ENCODE measurements at places on chromosomes 13 and 19.

- peaks cover 29% of the 10 kb centered on the region for H3K36me3 ChIP-seq
- peaks cover 14% of the 10 kb centered on the region for H3K4me1 ChIP-seq
- H3K27me3 ChIP-seq = no peaks in the 10 kb centered on the region
- no peak overlapping the region for H3K4me3 ChIP-seq
These were observed 22.7 kb downstream of the ZNF431 start for GRCh38 chr19:21164541-21164940.

GRCh38 chr13:34750078-34750931 lies 191.8 kb upstream of the NBEA start:
- H3K36me3 ChIP-seq = no peaks in the 10 kb centered on the region
- H3K27ac ChIP-seq = no peak overlapping the region
- no peak overlapping the region for H3K4me3 ChIP-seq
- DNase-seq = no peak
- no peaks in the 10 kb centered on the region for H3K27me3 ChIP-seq
- no peaks in the 10 kb centered on the region for H3K4me1 ChIP-seq

DNA sequence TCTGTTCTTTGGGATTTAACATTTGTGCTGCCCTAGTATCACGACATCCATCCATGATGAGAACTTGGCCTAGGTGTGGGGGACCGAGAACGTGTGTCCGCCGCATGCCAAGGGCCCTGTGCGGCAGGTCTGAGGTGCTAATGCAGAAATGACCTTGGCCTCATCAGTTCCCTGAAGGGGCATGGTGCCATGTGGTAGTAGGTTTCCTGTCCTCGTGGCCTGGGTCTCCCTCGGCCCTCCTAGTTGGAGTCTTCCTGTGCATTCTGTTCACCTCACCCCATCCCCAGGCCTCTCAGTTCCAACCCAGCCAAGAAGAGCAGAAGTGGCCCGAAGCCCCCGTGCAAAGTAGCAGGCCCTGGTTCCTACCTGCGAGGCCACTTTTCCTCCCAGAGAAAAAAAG lies 59.8 kb downstream of the GGACT start:
- no peak overlapping the region for H3K4me3 ChIP-seq
- peaks cover 2% of the 10 kb centered on the region for H3K36me3 ChIP-seq
- H3K27me3 ChIP-seq = no peaks in the 10 kb centered on the region
- peak overlapping the region; percentile 51 for H3K27ac ChIP-seq
- no peak for DNase-seq
- H3K4me1 ChIP-seq = peaks cover 10% of the 10 kb centered on the region

- no peak overlapping the region for H3K27ac ChIP-seq
- H3K36me3 ChIP-seq = peaks cover 25% of the 10 kb centered on the region
- DNase-seq = no peak
These were observed 40.6 kb downstream of the PHF11 start for GRCh38 chr13:49536144-49536873.

- no peaks in the 10 kb centered on the region for H3K27me3 ChIP-seq
- H3K36me3 ChIP-seq = peaks cover 3% of the 10 kb centered on the region
- DNase-seq = no peak
- H3K4me3 ChIP-seq = no peak overlapping the region
- H3K27ac ChIP-seq = no peak overlapping the region
- H3K4me1 ChIP-seq = no peaks in the 10 kb centered on the region
These were observed 14.9 kb upstream of the ZNF442 start for GRCh38 chr19:12380444-12380737.

DNA sequence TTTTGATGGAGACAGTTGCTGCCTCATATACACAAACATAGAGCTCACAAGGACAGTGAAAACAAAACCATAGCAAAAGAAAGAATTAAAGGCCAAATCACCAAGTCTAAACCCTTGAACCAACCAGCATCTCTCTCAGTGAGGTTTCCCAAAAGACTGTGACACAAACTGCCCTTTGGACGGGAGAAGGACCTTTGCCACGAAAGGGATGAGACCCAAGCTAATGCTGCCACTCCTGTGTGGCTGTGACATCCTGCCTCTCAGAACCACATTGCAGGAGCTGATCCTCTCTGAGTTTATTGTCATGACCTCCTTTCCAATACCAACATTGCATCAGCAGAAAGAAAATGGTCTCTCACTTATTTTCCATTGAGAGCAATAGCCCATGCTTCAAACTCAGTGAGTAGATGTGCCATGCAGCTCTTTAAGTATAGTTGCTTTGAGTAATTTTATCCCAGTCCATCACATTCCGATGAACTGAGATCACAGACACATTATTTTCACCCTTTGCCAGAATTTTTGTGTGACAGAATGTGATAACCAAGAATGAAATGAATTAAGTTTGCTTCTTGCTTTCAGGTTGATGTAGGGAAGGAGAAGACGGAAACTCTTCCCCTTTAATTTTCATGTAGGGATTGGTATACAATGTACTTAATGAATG lies 133.5 kb upstream of the IRS2 start:
- no peak for DNase-seq
- H3K27ac ChIP-seq = no peak overlapping the region
- no peaks in the 10 kb centered on the region for H3K4me1 ChIP-seq
- H3K36me3 ChIP-seq = no peaks in the 10 kb centered on the region
- no peaks in the 10 kb centered on the region for H3K27me3 ChIP-seq

- H3K27me3 ChIP-seq = no peaks in the 10 kb centered on the region
- H3K36me3 ChIP-seq = peaks cover 55% of the 10 kb centered on the region
- H3K27ac ChIP-seq = peak overlapping the region; percentile 32
- DNase-seq = no peak
These were observed 58.2 kb upstream of the USE1 start for GRCh38 chr19:17156947-17157302.

DNA sequence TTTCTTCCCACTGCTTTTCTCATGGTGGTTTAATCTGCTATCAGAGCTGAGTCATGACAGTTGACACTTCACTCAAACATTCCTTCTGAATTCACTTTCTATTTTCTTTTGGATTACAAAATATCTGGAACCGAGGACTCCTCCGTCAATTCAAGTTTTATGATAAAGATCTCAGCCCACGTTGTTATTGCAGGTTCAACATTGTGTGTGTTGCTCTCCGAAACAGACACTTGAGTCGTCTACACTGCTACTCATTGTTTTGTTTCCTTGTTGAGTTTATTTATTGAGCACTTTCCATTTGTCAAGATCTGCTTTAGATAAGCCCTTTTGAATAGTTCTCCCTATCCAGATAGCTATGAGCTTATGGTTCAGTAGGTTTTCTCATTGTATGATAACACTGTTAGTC lies 636.1 kb upstream of the GPC6 start:
- H3K4me1 ChIP-seq = no peaks in the 10 kb centered on the region
- no peaks in the 10 kb centered on the region for H3K36me3 ChIP-seq
- no peak overlapping the region for H3K27ac ChIP-seq
- no peaks in the 10 kb centered on the region for H3K27me3 ChIP-seq
- DNase-seq = no peak

DNA sequence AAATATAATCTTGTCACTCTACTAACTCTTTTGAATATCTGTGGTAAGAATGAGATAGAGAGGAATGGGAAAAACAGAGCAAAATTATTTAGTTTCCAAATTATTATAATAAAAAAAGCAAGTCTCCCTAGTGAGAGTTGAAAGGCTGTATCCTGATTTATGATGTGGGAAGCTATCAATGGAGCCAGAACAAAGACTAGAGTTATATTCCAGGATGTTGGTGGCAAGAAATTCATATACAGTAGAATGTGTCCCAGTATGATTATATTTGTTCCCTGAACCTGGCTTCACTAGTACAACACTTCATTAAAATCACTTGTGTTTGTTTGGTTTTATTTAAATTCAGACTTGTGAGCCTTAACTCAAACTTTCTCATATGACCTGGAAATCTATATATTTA lies 630.3 kb downstream of the GPC5 start:
- H3K36me3 ChIP-seq = no peaks in the 10 kb centered on the region
- no peak overlapping the region for H3K27ac ChIP-seq
- no peaks in the 10 kb centered on the region for H3K4me1 ChIP-seq
- DNase-seq = no peak
- H3K27me3 ChIP-seq = no peaks in the 10 kb centered on the region

DNA sequence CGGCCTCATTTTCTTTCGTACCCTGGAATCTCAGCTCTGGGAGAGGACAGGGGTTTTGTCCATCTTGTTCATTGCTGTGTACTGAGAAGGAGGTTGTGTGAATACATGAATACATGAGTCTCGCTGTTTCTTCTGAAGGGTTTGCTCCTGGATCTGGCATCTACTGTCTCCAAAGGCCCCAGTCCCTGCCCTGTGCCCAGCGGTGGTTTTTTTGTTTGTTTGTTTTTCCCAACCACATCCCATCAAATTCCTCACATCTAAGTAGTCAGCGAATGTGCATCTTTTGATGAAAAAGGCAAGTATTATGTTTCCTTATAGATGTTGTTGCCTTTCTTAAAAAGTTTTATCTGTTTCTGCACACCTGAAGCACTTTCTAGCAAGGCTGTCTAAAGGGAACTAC lies 12.5 kb downstream of the DCAF15 start:
- H3K36me3 ChIP-seq = peaks cover 22% of the 10 kb centered on the region
- H3K27ac ChIP-seq = no peak overlapping the region
- H3K4me1 ChIP-seq = no peaks in the 10 kb centered on the region
- DNase-seq = no peak
- no peak overlapping the region for H3K4me3 ChIP-seq

- H3K4me1 ChIP-seq = peaks cover 5% of the 10 kb centered on the region
- H3K27me3 ChIP-seq = no peaks in the 10 kb centered on the region
- DNase-seq = no peak
- no peak overlapping the region for H3K27ac ChIP-seq
- no peak overlapping the region for H3K4me3 ChIP-seq
- H3K36me3 ChIP-seq = peaks cover 1% of the 10 kb centered on the region
These were observed 8.2 kb downstream of the EID2B start for GRCh38 chr19:39524495-39524894.

GRCh38 chr19:12611361-12611699 lies 610 bp downstream of the ZNF791 start:
- peaks cover 29% of the 10 kb centered on the region for H3K4me1 ChIP-seq
- H3K36me3 ChIP-seq = peaks cover 32% of the 10 kb centered on the region
- H3K4me3 ChIP-seq = peak overlapping the region; percentile 99
- no peak for DNase-seq

DNA sequence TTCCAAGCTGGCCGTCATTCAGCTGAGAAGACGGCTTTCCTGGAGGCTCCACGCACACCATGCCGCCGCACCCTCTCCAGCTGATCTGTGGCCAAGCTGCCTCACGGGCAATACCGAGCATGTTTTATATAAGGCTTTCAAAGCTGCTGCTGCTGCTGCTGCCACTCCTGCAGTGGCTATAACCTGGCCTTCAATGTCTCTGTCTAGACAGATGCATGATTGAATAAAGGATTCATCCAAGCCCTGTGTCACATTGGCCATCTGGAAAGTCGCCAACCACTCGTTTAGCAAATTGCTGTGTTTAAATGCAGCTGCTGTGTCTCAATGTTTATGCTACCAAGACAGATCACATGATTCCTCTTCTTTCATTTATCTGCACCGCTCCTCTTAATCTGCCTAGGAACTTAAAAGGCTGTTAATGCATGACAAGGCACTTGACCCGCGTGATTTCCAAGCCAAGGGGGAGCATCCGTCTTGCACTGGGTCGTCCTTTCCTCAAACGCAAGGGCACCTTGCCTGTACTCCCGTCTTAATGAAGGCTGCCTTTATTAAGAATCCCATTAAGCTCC lies 114.3 kb downstream of the TEX26 start:
- H3K4me1 ChIP-seq = peaks cover 18% of the 10 kb centered on the region
- H3K36me3 ChIP-seq = no peaks in the 10 kb centered on the region
- DNase-seq = no peak

- DNase-seq = no peak
- H3K4me3 ChIP-seq = no peak overlapping the region
- no peaks in the 10 kb centered on the region for H3K27me3 ChIP-seq
- H3K36me3 ChIP-seq = peaks cover 3% of the 10 kb centered on the region
- H3K27ac ChIP-seq = peak overlapping the region; percentile 10
These were observed 140.1 kb downstream of the RGCC start for GRCh38 chr13:41597348-41598041.

GRCh38 chr19:35167251-35168119 lies 12.9 kb downstream of the FXYD5 start:
- H3K27me3 ChIP-seq = no peaks in the 10 kb centered on the region
- peak overlapping the region; percentile 95 for H3K27ac ChIP-seq

DNA sequence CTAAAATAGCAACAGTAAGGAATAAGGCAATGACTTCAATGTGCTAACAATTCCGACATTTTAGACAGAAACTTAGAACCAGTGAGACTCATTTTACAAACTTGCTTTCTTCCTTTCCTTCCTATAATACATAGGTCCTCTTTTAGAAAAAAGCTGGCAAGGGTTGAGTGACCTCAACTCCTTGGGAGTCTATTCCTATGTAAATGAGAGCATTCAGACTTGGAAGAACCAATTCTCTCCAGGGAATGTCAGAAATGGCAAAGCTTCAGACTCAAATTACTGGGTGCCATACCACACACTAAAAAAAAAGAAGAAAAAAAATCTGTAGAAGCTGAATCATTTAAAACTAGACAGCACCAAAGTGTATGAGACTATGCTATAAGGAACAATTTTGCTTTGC lies 1328.2 kb downstream of the OLFM4 start:
- H3K27me3 ChIP-seq = no peaks in the 10 kb centered on the region
- no peaks in the 10 kb centered on the region for H3K36me3 ChIP-seq
- no peak for DNase-seq
- H3K4me1 ChIP-seq = no peaks in the 10 kb centered on the region
- no peak overlapping the region for H3K27ac ChIP-seq

DNA sequence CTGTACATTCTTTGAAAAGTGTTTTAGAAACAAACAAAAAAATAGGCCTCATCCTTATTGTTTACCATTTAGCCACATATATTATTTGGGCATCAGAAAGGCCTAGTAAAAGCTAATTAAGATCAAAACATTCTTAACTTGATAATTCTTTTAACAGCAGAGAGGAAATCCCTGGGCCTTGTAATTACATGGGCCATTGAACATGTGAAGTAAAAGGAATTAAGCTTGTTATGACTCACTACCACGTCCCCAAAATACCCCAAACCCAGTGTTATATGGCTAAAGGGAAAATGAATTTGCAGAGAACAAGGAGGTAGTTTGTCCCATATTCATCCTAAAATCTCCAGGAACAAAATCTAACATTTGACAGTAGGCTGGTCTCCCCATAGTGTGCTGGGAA lies 439.8 kb downstream of the ITGBL1 start:
- H3K27ac ChIP-seq = no peak overlapping the region
- no peak overlapping the region for H3K4me3 ChIP-seq
- H3K27me3 ChIP-seq = peaks cover 8% of the 10 kb centered on the region
- no peak for DNase-seq
- no peaks in the 10 kb centered on the region for H3K4me1 ChIP-seq

DNA sequence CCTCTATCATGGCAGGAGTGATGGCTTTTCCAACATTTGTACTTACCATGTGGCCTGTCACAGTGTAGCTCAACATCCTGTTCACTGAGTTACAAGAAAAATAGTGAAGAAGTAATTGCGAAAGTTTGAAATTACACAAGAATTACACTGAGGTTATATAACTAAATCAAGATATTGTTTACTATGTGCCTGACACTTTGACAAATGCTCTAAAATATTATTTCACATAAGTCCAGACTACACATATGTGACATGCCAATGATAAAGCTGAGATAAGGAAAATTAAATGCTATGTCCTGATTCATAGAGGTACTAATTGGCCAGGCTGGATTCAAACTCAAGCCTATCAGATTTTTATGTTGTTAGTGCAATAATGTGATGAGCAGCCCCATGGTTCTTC lies 451.7 kb downstream of the PCDH9 start:
- no peaks in the 10 kb centered on the region for H3K36me3 ChIP-seq
- H3K4me1 ChIP-seq = no peaks in the 10 kb centered on the region
- no peak overlapping the region for H3K27ac ChIP-seq
- no peak for DNase-seq
- no peak overlapping the region for H3K4me3 ChIP-seq
- no peaks in the 10 kb centered on the region for H3K27me3 ChIP-seq

GRCh38 chr19:44626048-44626624 lies 12.8 kb downstream of the IGSF23 start:
- peaks cover 56% of the 10 kb centered on the region for H3K27me3 ChIP-seq
- no peak overlapping the region for H3K4me3 ChIP-seq
- H3K36me3 ChIP-seq = no peaks in the 10 kb centered on the region
- no peak for DNase-seq
- H3K4me1 ChIP-seq = no peaks in the 10 kb centered on the region
